Suppressor macrophage (primary cell): ENCODE measurements at places on chromosomes 5 and 9.

- DNase-seq, result peak; percentile 15
These were observed 184.2 kb upstream of the TBCA start for GRCh38 chr5:77960305-77960704.

- DNase-seq, result peak; percentile 70
These were observed 12.7 kb upstream of the THG1L start for GRCh38 chr5:157718519-157718918.

DNA sequence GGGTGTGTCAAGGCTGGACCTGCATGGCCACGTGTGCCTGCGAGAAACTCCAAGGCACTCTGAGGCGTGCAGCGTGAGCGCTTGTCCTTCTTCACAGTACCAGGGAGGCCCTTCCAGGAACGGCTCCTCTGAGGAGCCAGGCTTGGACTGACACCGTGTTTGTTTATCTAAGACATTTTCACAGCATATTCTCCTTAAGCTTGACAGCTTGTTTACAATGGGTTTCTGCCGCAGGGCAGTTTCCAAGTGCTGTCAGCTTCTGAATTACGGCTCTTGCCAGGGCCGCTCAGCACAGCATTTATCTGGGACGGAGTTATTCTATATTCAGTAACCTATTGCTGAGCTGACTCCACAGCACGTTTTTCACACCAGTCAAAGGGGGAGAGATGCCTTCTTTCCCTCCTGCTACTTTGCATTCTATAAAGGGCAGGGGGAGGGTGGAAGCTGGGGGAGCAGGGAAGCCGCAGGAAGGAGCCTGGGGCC lies 98.4 kb downstream of the LMNB1 start:
- DNase-seq, result no peak

- no peak for DNase-seq
These were observed 341.5 kb downstream of the OSTF1 start for GRCh38 chr9:75429531-75430475.

DNA sequence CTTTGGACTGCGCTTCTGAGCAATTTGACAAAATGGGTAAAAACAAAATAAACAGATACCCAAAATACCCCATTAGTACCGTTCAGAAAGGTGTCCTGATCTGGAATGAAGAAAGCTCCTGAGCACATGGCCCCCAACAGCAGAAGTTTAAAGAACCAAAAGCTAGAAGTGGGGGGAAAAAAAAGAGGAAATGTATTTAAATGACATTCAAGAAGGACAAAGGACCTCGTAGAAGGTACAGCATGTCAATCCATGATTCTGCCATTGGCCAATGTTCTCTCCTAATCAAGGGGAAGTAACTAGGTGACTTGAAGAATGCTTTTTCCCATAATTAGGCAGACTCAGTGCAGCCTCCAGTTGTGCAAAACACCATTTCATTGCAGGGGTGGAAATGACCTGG lies 78.6 kb downstream of the SERINC5 start:
- no peak for DNase-seq

DNA sequence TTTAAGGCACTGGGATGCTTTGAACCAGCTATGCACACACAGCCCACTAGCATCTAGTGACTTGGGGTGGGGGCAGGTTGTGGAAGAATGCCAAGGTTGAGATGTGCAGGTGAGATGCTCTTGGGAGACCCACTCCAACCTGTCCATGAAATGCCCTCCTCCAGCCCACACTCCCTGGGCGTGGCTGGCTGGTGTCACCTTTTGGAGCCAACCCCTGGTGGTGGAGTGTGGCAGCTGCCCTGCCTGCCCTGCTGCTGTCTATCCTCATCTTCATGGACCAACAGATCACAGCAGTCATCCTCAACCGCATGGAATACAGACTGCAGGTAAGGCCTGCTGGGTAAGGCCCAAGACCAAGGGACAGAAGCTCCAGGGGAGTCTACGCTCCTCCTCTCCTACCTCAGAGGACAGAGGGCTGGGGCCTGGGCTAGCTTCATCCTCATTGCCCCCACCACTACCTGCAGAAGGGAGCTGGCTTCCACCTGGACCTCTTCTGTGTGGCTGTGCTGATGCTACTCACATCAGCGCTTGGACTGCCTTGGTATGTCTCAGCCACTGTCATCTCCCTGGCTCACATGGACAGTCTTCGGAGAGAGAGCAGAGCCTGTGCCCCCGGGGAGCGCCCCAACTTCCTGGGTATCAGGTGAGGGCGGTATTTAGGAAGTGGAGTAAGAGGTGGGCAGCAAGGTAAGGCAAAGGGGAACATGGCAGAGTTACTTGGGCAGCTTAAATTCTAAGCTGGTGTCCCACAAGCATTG lies 7.4 kb downstream of the SLC4A9 start:
- no peak for DNase-seq

DNA sequence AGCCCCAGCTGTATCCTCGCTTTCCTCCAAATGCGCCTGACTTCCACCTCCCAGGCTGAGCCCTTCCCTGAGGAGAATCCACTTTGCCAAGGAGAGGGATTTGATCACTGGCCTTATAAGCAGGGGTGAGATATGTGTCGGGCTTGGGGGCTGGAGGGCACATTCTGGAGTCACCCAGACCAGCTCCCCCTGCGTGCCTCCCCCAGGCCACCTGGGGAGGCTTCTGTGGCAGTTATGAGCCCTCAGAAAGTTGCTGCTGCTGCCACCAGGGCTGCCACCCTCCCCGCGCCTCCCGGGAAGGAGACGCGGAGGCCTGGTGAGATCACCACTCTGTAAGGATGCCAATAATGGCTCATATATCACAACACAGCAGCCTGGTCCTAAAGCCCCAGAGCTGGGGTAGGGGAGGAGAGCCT lies 211.5 kb downstream of the PAPPA start:
- DNase-seq, result no peak

DNA sequence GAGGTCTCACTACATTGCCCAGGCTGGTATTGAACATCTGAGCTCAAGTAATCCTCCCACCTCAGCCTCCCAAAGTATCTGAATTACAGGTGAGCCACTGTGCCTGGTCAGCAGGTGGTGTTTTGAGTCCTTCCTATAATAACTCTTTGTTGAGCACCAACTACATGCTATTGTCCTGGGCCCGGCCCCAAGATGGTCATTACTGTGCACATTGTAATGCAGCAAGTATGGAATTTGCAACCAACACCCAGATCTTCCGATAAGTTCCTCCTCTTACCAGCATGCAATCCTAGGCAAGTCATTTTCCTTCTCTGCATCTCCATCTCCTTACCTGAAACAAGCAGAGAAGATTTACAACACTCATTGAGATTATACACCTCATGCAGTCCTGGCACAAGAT lies 510.3 kb upstream of the KLF4 start:
- no peak for DNase-seq

GRCh38 chr5:163760498-163760897 lies 255.1 kb downstream of the MAT2B start:
- DNase-seq, result no peak

GRCh38 chr5:74009502-74009901 lies 383.5 kb downstream of the ARHGEF28 start:
- DNase-seq, result no peak

DNA sequence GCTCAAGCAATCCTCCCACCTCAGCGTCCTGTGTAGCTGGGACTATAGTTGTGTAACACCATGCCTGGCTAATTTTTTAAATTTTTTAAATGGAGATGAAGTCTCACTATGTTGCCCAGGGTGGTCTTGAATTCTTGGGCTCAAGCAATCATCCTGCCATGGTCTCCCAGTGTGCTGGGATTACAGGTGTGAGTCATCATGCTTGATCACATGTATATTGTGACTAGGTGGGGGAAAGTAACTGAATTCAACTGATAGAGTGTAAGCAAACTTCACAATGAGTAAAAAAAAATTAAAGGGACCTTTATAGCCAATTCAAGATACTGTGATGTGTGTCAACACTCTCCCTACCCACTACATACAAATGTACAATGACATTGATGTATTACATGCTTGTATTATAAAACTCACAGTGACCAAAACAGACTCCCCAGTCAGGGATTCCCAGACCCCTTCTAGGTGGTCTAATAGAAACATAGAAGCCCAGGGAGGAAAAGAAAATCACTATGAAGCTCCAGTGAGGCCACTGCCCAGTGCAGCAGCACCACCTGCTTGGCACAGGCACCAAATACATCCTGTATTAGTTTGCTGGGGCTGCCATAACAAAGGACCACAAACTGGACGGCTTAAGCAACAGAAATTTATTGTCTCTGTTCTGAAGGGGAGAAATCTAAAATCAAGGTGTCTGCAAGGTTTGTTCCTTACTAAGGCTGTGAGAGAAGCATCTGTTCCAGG lies 8.8 kb downstream of the PLGRKT start:
- DNase-seq, result no peak

- no peak for DNase-seq
These were observed 49.6 kb downstream of the DOCK8 start for GRCh38 chr9:264231-264630.

DNA sequence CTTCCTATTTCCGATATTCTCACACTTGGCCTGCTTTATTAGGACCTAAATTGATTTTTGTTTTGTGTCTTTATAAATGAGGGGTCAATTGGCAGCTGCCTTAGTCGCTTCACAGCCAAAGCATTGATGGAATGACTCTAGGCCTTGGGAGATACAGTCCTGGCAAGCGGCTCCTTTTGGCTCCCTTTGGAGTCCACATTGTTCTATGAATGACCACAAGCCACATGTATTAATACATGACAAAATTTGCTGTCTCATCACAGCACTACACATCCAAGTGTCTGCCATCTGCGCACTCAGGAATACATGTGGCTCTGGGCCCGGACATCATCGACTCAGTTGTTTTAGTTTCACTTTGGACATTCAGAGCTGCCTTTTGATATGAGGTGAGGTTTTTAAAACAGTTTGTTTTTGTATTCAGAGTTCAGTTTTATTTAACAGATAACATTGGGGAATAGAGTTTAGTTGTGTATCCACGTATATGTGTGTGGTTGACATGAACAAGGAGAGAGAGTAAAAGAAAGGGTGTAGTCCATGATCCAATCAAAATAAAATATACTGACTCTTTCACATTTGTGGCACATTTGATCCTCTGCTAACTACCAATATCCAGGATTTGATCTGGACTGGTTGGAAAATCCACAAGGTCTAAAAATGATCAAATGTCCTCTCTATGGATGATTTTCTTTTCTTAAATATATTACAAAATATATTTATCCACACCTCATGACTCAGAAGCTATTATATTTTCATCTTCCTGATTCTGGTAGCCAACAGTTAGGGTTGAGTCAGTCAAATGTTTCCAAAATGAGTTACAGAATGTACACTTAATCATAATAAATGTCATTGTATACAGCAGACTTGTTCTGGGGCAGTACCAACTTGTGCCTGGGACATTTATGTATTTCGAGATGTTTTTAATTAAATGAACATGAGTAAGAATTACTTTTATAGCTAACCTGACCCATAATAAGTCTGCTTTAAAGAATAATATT lies 114.0 kb upstream of the MTAP start:
- DNase-seq, result no peak

DNA sequence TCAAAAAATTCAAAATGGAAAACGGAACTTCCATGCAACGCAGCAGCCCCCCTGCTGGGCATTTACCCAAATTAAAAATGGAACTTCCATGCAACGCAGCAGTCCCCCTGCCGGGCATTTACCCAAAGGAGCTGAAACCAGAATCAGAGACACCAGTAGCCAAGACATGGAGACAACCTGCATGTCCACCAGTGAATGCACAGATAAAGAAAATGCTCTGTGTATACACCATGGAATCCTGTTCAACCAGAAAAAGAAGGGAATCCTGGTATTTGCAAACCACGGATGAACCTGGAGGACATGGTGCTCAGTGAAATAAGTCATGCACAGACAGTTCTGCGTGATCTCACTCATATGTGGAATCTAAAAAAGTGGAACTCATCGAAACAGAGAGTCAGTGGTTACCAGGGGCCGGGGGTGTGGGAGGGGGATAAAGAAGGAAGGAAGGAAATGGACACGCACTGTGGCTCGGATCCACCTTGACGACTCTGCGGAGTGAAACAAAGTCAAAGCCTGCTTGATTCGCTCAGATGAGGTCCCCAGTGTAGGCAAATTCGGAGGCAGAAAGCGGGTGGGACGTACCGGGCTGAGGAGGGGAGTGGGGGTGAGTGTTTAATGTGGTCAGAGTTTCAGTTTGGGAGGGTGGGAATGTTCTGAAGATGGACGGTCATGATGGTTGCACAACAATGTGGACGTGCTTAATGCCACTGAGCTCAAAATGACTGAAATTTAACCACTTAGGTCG lies 40.2 kb upstream of the EXOC3 start:
- DNase-seq, result peak; percentile 76

DNA sequence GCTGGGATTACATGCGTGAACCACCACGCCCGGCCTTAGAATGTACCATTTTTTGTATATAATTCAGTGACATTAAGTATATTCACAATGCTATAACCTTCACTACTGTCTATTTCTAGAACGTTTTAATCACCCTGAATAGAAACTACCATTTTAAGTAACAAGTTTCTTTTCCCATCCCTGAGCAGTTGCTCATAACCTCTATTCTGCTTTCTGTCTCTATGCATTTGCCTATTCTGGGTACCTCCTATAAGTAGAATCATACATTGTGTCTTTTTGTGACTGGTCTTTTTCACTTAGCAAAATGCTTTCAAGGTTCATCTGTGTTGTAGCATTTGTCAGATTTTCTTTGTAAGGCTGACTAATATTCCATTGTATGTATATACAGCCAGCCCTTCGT lies 39.9 kb downstream of the DDX46 start:
- no peak for DNase-seq

GRCh38 chr9:108156270-108156998 lies 666.9 kb upstream of the KLF4 start:
- peak; percentile 55 for DNase-seq

DNA sequence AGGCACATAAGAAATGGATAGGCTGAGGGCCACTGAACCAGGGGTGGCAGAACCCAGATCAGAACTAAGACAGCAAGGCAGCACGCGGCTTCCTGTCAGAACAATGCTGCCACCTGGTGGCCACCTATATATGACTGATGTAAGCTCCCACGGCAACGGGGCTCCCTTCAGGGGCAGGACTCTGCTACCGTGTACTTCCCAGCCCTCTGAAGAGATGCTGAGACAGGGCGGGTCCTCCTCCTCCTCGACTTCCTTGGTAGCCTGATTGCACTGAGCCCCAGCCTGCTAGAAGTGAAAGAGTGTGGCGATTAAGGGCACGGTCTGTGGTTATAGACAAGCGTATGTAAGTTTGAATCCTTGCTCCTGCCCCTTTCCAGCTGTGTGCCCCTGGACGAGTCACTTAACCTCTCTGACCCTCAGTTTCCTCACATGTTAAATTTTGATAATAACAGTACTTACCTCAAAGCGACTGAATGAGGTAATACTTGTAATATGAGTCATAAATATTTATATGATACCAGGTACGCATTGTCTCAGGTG lies 13.3 kb downstream of the RPS14 start:
- peak; percentile 94 for DNase-seq

DNA sequence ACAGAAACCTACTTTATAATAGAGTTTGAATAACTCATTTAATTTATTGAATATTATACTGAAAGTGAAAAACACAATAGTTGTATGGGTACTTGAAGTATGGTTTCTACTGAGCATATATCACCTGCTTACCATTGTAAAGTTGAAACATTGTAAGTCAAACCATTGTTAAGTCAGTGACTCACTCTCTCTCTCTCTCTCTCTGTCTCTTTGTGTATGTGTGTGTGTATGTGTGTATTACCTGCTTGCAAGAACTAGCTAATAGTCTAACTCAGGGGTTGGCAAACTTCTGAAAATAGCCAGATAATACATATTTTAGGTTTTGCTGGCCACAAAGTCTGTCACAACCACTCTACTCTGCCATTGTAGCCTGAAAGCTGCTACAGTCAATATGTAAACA lies 564.3 kb upstream of the ZNF608 start:
- DNase-seq, result no peak
